Activated CD8-positive, alpha-beta T cell treated with anti-CD3 and anti-CD28 coated beads, Interleukin-2, amount 10 ng/mL, durations not matched to agents 7 days and 5 days (primary cell): ENCODE measurements at places on chromosomes 5 and 9. TPM values are rescaled to one million over a fixed set of nuclear protein-coding genes. Genes with fewer than 3 reads are reported as not detected.
A peak's percentile ranks its signal among the peaks of the same experiment; 100 is the strongest.

The SLC45A2 gene
- total RNA-seq: 0.34 TPM

The ETF1 gene
- total RNA-seq: 93.3 TPM

The SLC6A19 gene
- not detected for total RNA-seq

The SLC46A2 gene
- total RNA-seq: not detected

The PCA3 gene
- not detected for total RNA-seq

The CFAP90 gene
- total RNA-seq: not detected

The ENTREP1 gene
- total RNA-seq: not detected

The PDE6A gene
- not detected for total RNA-seq

The DMGDH gene
- not detected for total RNA-seq

DNA sequence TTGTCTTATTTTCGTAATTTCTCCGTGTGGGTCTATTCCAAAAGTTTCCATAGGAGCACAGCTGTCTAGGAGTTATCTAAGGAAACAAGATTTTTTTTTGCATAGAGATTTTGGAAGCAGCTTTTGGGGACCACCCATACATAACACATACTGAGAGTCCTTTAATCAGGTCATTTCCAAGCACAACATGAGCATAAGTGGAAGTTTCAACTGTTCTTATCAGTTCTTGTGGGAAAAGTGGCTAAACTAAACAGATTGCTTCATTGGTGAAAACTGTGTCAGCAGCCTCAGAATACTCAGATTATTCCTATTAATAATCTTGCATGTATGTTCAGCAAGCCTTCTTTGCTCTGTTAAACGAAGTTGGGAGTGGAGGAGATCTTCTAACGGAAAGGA, 153.6 kb upstream of the TYRP1 start:
- no peaks in the 10 kb centered on the region for H3K4me1 ChIP-seq
- no peak for DNase-seq
- H3K27ac ChIP-seq: no peak overlapping the region
- H3K36me3 ChIP-seq: no peaks in the 10 kb centered on the region

- no peak overlapping the region for H3K27ac ChIP-seq
- peaks cover 4% of the 10 kb centered on the region for H3K27me3 ChIP-seq
- no peak overlapping the region for H3K4me3 ChIP-seq
- H3K36me3 ChIP-seq: no peaks in the 10 kb centered on the region
Measured at GRCh38 chr5:175848676-175849075, 22.7 kb upstream of the CPLX2 start.

DNA sequence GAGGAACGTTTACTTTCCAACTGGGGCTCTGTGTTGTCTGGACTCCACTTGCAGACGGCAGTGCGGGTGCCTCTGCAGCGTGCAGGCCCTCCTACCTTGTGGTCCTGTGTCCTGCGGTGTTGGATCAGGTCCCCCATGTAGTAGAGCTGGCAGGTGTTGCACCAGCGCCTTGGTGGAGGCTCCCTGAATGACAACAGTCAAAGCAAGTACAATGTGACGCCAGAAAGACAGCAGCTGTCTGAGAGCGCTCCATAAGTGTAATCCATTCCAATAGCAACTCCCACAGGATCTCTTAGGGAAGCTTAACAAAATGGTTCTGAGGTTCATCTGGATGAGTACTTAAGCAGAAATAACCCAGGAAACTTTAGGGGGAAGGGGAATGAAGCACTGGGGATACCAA, 9.9 kb downstream of the BBLN start:
- DNase-seq: no peak
- H3K27me3 ChIP-seq: no peaks in the 10 kb centered on the region
- no peak overlapping the region for H3K4me3 ChIP-seq
- H3K36me3 ChIP-seq: peaks cover 35% of the 10 kb centered on the region

GRCh38 chr5:95132096-95132495, 152.8 kb downstream of the MCTP1 start:
- DNase-seq: no peak
- H3K36me3 ChIP-seq: no peaks in the 10 kb centered on the region
- H3K27ac ChIP-seq: no peak overlapping the region
- H3K4me1 ChIP-seq: no peaks in the 10 kb centered on the region
- no peaks in the 10 kb centered on the region for H3K27me3 ChIP-seq

DNA sequence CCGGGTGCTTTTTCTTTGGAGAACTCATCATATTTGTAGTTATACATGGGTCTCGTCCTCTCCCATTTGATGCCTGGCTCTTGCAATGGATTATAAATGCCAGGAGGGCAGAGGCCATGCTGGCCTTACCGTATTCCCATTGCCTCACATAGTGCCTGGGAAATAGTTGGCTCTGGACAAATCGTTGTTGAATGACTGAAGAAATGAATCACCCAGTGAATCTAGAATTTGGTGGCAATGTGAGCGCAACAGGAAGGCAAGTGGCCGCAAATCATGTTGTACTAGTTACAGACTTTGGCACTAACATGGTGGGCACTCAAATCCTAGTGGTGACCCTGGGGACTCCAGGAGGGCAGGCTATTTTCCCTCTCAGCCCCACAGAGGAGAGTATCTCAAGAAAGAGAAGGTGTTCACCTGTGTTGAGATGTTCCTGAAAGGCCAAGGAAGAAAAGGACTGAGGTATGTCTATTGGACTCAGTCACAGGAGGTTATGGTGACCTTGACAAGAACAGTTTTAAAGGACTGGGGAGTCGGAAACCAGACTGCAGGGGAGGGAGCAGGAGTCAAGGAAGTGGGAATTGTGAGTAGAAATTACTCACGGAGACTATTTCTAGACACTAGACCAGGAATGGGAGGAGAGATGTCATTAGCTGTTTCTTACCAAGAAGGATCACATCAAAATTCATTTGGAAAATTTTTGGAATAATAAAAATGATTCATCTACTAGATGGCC, 61.7 kb upstream of the COL15A1 start:
- peaks cover 24% of the 10 kb centered on the region for H3K27me3 ChIP-seq
- DNase-seq: no peak
- H3K27ac ChIP-seq: no peak overlapping the region

DNA sequence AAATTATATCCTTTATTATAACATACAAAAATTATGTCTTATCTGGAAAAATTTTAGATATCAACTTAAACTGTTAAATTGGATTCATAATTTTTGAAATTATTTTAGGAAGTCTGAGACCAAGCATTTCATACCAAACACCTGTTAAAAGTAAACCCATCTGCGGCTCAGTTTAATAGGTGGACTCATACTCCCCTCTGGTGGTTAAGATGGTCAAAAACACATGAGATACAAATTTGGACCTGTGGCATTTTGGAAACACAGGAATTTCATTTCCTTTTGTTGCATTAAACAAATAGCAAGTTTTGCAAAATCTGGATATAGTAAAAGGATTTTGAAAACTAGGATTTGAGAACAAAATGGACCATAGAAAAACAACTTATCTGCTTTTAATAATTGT, 53.7 kb downstream of the RGMB start:
- no peaks in the 10 kb centered on the region for H3K4me1 ChIP-seq
- H3K27me3 ChIP-seq: peaks cover 7% of the 10 kb centered on the region
- H3K36me3 ChIP-seq: no peaks in the 10 kb centered on the region
- H3K27ac ChIP-seq: no peak overlapping the region

DNA sequence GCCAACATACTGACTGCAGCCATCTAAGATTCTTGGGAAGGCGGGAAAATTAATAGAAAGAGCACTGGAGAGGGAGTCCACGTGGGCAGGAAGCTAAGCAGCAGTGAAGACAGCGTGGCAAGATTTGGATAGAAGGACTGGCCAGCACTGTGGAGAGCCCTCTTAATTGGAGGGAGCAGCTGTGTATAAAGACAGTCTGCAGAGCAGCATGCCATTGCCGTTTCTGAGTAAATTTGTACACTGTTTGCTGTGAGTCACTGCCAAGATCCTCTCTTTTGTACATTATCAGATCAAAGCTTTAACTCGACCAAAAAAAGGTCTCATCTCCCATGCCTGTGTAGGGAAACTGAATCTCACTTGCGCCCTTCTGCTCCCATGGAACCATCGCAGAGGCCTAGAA, 45.3 kb downstream of the INSYN2B start:
- H3K36me3 ChIP-seq: peaks cover 24% of the 10 kb centered on the region
- H3K4me1 ChIP-seq: peaks cover 21% of the 10 kb centered on the region
- peak overlapping the region; percentile 20 for H3K27ac ChIP-seq
- DNase-seq: no peak
- H3K4me3 ChIP-seq: no peak overlapping the region
- H3K27me3 ChIP-seq: no peaks in the 10 kb centered on the region

DNA sequence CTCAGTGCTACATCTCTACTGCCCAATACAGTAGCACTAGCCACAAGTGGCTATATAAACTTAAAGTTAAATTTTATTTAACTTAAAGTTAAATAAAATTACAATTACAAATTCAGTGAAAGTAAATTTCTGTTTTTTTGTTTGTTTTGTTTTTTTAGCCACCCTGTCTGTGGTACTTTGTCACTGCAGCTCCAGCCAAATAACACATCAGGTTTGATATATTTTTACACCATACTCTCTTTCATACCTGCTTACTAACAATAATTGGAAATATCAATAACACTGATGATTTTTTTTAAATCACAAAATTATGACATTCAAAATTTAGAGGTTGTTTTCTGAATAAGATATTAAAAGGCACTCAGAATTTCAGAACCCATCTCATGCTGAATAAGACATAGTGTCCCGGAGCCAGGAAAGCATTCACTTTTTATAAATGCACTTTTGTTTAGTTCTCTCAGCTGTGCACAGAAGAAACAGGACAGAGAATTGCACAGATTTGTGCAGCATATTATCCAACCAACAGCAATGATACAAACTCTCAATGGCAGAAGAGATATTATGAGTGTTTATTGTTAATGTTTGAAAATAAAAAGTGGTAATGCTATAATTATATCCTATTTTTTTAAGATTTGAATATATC, 92.6 kb downstream of the EDIL3 start:
- peaks cover 10% of the 10 kb centered on the region for H3K4me1 ChIP-seq
- H3K36me3 ChIP-seq: no peaks in the 10 kb centered on the region
- no peak for DNase-seq
- no peak overlapping the region for H3K4me3 ChIP-seq

GRCh38 chr5:54296386-54296785, 14.0 kb downstream of the ARL15 start:
- H3K36me3 ChIP-seq: no peaks in the 10 kb centered on the region
- peaks cover 7% of the 10 kb centered on the region for H3K4me1 ChIP-seq
- H3K27ac ChIP-seq: no peak overlapping the region
- DNase-seq: no peak
- no peak overlapping the region for H3K4me3 ChIP-seq

DNA sequence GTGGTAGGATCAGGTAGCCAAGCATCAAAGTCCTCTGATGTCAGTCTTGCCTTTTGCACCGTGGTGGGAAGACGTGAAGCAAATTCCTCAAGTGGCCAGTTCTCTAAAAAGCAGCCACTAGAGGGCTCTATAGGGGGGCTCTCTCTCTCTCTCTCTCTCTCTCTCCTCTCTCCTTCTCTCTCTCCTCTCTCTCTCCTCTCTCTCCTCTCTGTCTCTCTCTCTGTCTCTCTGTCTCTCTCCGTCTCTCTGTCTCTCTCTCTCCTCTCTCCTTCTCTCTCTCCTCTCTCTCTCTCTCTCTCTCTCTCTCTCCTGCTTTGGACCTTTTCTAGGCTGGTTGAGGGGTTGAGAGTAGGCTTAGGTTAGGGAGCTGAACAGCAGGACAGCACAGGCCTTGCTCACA, 13.9 kb upstream of the OSMR start:
- peaks cover 31% of the 10 kb centered on the region for H3K27me3 ChIP-seq
- H3K36me3 ChIP-seq: no peaks in the 10 kb centered on the region
- peaks cover 4% of the 10 kb centered on the region for H3K4me1 ChIP-seq
- no peak overlapping the region for H3K27ac ChIP-seq
- no peak for DNase-seq

DNA sequence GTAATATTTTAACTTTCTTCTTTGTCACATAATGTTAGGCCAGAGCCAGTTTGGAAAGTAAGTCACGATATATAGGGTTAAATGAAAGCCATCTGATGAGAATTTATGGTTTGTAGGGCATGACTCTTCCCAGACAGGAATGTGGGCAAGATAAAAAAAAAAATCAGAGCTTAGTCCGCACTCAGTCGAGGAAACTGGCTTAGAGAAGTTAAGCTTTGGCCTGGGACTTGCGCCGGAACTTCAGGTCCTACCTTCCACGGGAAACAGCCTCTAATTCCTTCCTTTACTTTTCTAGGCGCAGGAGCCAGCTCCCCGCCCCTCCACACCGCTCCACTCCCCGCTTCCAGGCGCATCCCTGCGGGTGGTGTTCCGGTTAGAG, 475 bp downstream of the DDX31 start:
- peak overlapping the region; percentile 86 for H3K4me3 ChIP-seq
- peak overlapping the region; percentile 87 for H3K27ac ChIP-seq
- no peak for DNase-seq
- H3K4me1 ChIP-seq: peaks cover 36% of the 10 kb centered on the region
- peaks cover 23% of the 10 kb centered on the region for H3K36me3 ChIP-seq

DNA sequence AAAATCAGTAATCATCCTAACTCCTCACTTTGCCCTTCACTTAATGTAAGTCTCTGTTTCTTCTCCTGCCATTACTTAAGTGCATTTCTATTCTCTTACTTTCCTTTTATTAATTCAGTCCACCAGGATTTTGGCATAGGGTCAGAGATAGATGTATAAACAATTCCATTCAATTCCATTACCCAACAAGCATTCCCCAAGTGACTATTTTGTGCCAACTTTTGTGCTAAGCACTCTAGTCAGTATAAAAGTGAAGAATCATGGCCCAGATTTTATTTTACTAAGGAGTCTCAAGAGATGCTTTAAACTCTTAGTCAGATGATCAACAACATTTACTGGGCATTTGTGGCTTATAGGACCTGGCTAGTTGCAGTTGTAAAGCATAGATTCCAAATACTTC, 159.3 kb downstream of the DMAC1 start:
- H3K4me3 ChIP-seq: no peak overlapping the region
- H3K4me1 ChIP-seq: no peaks in the 10 kb centered on the region
- H3K27ac ChIP-seq: no peak overlapping the region
- no peak for DNase-seq
- no peaks in the 10 kb centered on the region for H3K36me3 ChIP-seq

DNA sequence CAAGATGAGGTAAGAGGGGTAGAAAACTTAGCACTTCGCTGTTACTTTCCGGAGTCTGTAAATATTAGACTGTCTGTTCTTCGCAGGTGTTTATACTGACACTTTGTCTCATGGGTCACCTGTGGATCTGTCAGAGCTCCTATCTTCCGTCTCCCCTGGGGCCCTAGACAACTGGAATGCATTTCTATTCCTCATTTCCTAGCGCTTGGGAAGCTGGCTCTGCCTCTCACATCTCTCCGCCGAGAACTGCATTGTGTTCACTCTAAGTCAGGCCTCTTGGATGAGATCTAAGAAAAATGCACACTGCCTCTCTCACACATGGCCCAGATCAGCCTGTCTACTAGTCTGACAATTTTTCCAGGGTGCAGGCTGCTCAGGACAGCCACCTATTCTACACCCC, 39.5 kb downstream of the PCA3 start:
- no peaks in the 10 kb centered on the region for H3K4me1 ChIP-seq
- H3K4me3 ChIP-seq: no peak overlapping the region
- no peak overlapping the region for H3K27ac ChIP-seq
- peaks cover 2% of the 10 kb centered on the region for H3K27me3 ChIP-seq

GRCh38 chr5:121182788-121183490, 668.7 kb upstream of the FTMT start:
- no peak overlapping the region for H3K27ac ChIP-seq
- DNase-seq: no peak
- no peaks in the 10 kb centered on the region for H3K36me3 ChIP-seq
- H3K4me3 ChIP-seq: no peak overlapping the region
- no peaks in the 10 kb centered on the region for H3K4me1 ChIP-seq
